Posterior cingulate gyrus (tissue), 11 donors: ENCODE measurements at places on chromosomes 7 and 10.

- DNase-seq: no peak
These were observed 669 bp upstream of the AP5Z1 start for GRCh38 chr7:4774658-4775249.

DNA sequence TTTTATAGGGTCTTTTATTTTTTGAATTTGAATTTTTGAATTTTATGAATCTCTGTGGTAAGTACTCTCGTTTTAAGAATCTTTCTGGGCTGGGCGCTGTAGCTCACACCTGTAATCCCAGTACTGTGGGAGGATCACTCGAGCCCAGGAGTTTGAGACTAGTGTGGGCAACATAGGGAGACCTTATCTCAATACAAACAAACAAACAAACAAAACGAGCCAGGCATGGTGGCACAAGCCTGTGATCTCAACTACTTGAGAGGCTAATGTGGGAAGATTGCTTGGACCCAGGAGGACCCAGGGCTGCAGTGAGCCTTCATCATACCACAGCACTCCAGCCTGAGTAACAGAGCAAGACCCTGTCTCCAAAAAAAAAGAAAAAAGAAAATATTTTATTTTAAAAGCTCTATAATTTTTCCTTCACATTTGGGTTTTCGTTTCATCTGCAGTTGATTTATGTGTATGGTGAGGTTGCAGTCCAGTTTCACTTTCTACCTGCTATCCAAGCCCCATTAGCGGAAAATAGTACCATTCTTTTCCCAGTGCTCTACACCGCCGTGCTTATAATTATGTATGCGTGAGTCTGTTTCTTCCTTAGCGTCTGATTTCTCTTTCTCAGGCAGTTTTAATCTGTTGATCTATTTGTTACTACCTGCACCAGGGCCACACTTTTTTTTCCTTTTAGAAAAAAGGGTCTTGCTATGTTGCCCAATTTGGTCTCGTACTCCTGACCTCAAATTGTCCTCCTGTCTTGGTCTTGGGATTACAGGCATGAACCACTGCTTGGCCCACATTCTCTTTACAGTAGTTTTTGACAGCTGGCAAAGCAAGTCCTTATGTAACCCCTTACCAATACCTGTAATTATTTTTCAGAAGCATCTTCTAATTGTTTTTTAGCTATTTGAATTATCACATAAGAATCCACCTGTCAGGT lies 21.7 kb downstream of the TRIM24 start:
- no peak for DNase-seq

DNA sequence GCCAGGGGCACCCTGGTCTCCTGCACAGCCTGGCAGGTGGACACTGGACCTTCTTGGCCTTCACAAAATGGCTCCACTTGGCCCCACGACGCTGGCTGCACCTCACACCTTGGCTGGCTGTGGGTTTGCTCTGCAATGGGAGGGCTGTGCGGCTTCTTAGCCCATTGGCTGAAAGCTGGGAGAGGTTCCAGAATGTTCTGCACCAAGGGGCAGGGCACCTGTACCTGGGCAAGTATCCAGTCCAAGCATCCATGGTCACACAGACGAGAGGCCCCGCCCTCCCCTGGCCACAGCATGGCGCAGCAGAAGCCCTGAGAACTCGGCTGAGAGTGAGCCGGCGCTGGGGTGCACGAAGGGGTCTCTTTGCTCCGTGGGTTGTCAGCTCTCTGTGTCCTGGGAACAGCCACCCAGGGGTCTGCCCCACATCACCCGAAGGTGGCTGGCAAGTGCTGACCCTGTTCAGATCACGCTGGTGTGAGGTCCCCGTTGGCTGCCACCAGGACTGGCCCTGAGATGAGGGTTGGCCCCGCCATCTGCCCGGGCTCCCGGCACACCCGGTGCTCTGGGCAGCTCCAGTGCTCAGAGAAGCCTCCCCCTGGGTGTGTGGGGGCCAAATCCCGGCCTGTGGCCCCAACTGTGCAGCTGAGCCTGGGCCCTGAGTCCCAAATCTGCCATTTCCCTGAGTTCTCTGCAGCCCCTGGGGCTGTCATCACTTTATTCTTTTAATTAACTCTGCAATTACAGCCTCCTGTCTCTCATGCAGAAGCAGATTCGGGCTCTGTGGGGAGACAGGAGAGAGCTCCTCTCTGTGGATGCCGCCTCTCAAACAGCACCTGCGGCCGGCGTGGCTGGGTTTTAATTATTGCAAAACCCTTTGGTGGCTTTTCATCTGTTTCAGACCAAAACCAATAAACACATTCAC lies 19.4 kb upstream of the ADGRA1 start:
- DNase-seq: no peak

DNA sequence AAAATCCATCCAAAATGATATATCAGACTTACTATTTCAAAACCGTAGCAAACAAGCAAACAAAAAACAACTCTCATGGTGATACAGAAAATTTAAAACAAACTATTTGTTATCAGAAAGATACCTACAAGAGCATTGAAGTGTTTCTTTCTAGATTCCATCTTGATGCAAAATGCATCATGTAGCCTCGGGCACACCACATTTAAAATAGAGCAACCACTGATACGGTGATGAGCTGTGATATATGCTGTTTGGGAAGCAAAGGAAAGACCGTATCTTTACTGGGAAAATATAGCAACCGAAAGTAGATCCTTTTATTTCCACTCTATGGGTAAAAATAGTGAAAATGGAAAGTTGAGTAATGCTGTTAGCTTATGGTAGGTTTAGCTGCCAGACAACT lies 892.0 kb downstream of the GATA3 start:
- no peak for DNase-seq

- no peak for DNase-seq
These were observed 42.3 kb downstream of the TBXAS1 start for GRCh38 chr7:139871331-139871730.

DNA sequence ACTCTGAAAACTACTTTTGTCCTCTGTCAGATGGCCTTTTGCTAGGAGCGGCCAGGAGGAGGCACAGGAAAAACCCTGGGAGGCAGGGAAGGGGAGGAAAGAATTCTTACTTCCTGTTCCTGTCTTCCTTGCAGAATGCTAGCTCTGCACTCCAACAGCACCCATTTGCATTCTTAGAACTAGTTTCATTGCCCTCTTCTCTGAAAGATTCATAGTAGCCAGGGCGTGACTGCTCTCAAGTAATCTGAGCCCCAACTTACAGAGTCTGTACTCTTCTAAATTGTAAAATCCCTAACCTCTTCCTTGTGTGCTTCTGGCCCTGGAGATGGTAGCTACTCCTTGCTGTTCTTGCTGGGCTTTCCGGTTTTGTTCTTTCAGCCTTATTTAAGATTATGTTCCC lies 75.3 kb upstream of the STEAP1 start:
- DNase-seq: no peak

- DNase-seq: peak; percentile 95
These were observed at the start of gene CFAP46 for GRCh38 chr10:132942101-132943057. Gene CFAP46, minus strand, starts transcription at chr10:132942570. Its CDS starts 86 bp downstream, at chr10:132942484.

GRCh38 chr10:102646610-102647442 lies 2.5 kb downstream of the TRIM8 start:
- DNase-seq: no peak

GRCh38 chr7:152597507-152597906 lies 78.4 kb downstream of the XRCC2 start:
- DNase-seq: peak; percentile 56

GRCh38 chr10:132041340-132041739 lies 24.4 kb upstream of the JAKMIP3 start:
- DNase-seq: no peak

DNA sequence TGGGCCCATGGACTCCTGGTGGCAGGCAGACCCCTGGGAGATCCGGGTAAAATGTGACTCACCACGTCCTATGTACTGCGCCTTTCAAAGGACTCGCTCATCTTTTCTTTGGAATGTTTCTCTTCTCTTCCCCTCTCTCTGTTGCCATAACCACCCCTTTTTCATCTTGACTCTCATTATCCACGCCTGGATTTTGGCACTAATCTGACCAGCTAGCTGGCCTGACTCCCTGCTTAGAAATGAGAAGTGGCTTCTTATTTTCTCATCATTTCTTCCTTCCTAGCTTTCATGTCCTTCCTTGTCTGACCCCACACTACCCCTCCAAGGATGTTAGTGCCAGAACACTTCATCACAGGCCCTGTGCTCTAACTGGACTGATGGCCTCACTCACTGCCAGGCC lies 98.0 kb upstream of the FAM171A1 start:
- no peak for DNase-seq

- no peak for DNase-seq
These were observed 106.8 kb downstream of the MAD1L1 start for GRCh38 chr7:2125931-2126330.

GRCh38 chr10:72847681-72848080 lies 45.9 kb upstream of the OIT3 start:
- DNase-seq: no peak

DNA sequence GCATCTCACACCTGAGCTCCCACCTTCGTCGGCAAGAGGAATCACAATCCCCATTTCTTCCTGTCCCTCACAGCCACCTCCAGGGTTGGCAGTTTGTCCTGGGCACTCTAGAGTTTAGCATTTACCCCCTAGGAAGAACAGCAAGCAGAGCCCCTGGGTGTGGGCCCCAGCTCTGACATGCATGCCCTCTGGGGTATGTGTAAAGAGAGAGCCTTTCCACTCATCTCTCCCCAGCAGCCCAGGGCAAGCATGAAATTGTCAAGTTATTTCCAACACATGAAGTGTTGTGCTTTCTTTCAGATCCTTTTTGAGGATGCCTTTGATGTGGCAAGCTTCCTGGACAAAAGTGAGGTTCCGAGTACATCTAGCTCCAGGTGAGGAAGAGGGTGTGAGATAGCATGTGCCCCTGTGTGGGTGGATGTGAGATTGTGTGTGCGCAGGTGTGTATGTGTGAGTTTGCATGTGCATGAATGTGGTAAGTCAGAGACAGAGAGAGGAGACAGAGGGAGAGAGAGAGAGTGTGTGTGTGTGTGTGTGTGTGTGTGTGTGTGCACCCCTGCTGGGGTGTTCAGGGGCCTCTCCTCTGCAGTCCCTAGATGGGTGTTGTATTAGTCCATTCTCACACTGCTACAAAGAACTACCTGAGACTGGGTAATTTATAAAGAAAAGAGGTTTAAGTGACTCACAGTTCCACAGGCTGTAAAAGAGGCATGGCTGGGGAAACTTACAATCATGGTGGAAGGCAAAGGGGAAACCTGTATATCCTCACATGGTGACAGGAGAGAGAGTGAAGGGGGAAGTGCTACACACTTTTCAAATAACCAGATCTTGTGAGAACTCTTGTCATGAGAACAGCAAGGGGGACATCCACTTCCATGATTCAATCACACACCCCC lies 18.1 kb downstream of the STRA8 start:
- DNase-seq: no peak

DNA sequence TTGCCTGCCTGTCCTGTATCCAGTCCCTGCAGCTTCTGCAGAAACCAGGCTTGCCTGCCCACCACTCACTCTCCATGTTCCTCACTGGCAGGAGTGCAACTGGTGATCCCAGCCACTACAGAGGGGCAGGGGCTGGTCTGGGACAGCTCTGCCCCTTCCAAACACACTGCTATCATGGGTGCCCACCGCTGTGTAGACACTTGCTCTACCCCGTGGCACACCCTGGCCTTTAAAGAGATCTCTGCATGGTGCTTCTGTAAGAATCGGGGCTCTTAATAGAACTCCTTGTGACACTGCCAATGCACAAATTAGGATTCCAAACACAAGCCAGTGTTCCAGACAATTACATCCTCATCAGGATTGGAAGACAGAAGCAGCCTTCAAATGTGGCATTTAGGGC lies 41.7 kb downstream of the C10orf90 start:
- peak; percentile 17 for DNase-seq

- no peak for DNase-seq
These were observed 29.5 kb upstream of the TMEM72 start for GRCh38 chr10:44881649-44882048.

GRCh38 chr7:150631084-150631826 lies 930 bp downstream of the GIMAP6 start:
- DNase-seq: no peak

DNA sequence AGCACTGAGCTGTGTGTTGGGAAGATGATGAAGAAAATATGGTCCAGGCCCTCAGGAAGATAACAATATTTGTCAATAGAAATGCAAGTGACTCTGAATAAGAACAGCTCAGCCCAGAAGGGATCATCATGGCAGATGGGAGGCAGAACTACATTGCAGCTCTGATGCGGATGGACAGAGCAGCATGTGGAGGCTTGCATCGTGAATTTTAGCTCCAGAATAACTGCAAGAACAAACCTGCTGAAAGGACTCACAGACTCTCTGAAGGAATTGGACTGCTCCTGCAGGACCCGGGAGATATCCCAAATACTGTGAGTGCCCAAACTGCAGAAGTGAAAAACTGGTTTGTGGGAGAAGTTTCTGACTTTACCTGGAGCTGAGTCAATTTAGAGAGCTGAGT lies 80.6 kb upstream of the LAMB4 start:
- DNase-seq: no peak

DNA sequence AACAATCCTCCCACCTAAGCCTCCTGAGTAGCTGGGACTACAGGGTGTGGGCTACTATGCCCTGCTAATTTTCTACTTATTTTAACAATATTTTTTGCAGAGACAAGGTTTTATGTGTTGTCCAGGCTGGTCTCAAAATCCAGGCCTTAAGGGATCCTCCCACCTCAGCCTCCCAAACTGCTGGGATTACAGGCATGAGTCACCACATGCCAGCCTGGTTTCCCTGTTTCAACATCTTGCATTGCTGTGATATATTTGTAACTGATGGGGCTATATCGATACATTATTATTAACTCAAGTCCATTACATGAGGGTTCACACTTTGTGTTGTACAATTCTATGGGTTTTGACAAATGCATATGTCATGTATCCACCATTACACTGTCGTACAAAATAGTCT lies 41.9 kb upstream of the OGDHL start:
- no peak for DNase-seq

DNA sequence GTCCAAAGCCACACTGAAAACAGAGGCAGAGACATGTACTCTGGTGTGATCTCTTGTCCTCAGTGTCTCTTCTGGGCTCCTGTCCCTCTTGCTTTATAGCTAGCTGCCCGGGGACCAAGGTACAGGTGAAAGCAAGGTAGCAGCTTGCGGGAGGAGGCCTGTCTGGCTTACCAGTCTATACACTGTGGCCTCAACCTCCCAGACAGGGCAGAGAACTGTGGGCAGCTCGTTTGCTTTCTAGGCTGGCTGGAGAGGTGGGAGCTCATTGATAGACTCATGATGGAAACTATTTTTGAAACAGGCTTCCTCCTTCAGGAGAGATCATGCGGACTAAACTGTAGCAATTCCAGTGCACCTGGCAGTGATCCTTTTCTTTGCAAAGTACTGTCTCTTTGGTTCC lies 4.6 kb downstream of the CYREN start:
- no peak for DNase-seq

DNA sequence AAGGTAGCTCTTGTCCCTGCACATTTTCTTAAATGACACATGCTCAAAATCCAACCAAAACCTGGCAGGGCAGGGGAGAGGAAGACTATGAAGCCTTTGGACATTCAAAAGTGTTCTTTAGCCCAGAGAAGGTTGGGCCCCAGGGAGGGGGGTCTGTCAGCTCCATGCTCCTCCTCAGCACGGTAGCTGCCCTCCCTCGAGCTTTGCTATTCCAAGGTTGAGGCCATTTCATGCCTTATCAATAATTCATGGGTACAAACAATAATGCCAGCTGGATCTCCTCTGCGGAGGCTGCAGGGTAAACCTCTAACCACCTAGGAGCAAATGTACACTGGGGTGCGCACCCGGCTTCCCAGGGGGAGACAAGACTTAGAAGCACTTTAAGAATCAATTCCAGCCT lies 61.5 kb downstream of the SLIT1 start:
- no peak for DNase-seq
